ENCODE measurements at places on chromosomes 3 and 15. TPM values are rescaled to one million over a fixed set of nuclear protein-coding genes. Genes with fewer than 3 reads are reported as not detected.

SNX22 gene
- total RNA-seq, result 1.7 TPM

SPINK8 gene
- not detected for total RNA-seq

GRIP2 gene
- 2.9 TPM for total RNA-seq

GP5 gene
- not detected for total RNA-seq

KLF15 gene
- total RNA-seq, result 10.5 TPM

TUSC7 gene
- not detected for total RNA-seq

DNA sequence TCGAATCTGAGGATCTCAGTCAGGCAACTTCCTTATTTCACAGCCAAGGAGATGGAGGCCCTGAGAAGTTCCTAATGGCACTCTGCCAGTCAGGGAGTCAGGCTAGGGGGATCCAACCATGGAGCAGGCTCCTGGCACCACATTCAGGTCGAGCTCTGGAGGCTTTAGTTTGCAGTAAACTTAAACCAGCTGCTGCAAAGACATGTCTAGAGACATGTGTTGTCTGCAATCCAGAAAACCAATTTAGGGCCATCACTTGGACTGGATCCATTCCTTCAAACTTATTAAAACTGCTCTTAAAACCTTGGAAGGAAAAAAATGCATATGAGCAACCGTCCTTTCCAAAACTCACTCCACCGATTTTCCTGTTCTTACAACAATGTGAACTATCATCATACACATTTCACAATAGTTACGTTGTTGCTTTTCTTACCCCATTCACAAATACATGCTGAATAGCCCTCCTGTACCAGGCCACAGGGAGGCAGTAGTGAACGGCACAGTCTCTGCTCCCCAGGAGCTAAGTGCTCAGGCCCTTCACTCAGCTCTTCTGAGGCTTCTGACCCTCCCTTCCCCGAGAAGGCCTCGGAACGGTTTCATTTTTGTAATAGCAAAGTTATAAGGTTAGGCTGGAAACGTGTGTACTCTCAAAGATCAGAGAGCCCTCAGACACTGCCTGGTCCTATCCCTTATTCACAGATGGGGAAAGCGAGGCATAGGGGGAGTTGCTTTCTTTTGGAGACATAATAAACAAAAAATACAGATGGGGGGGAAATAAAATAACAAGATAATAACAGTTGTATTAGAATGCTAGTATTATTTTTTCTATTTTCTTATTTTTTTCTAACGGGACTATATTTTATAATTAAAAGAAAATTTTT, 20.1 kb downstream of the RFT1 start:
- DNase-seq, result peak; percentile 72

GRCh38 chr3:41700155-41700554, 261.7 kb downstream of the ULK4 start:
- DNase-seq, result no peak

DNA sequence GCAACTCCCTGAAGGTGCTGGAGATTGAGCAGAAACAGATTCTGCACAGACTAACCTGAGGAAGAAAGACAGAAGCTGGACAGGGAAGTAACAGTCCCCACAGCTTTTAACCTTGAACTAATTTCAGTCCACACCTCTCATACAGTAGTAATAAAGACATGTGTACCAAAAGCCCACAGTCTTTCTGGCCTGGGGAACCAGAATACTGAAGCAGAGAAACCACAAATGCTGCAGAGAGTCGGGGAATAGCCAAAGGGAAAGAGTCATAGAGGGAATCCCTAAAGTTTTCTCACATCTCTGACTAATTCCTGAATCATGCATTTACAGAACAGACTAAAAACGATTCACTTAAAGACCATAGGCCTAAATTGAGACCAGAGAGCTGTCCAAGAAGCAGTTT, 503.4 kb upstream of the NECTIN3 start:
- DNase-seq, result no peak

DNA sequence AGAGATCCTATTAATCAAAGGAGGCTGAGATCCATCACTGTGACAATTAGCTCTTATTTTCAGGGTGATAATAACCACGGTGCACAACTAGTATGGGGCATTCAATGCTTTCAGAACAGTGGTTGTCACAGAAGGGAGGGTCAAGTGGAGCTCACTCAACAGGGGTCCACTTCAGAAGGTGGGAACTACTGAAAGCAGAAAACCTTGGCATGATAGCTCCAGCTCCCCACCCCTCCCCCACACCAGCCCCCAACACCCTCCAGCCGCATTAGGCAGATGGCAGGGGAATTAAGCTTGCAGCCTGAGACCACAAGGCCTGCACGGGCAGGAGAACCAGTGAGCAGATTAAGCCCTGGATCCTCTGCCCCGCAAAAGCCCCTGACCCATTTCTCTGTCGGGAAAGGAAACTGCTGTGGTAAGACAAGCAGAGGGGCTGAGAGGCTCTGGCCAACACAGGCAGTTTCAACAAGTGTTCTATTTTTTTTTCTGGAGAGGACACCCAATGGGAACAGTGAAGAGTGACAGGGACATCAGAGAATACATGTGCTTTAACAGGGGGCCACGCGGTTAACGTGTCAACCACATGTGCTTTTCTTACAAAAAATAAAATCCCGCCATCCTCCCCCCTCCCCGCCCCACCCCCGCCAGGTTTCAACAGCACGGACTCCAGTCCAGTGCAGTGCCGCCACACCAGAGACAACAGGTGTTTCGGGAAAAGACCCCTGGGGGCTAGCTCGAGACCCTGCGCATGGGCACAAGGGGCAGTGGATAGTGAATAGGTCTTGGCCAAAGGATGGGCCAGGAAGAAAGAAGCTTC, 997 bp downstream of the FYCO1 start:
- peak; percentile 58 for DNase-seq

DNA sequence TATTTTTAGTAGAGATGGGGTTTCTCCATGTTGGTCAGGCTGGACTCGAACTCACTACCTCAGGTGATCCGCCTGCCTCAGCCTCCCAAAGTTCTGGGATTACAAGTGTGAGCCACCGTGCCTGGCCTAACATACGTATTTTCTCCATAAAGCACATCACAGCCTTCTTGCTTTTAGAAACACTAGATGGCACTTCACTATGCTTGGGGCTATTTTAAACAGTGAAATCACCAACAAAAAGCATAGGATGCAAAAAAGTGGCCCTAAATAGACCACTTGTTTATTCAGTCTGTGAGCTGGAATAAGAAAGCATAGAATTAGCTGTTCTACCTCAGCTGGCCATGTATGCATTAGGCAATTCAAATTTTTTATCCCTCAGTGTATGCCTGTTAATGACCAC, 46.0 kb downstream of the PRICKLE2 start:
- no peak for DNase-seq

- DNase-seq, result no peak
These were observed 14.7 kb downstream of the EDEM1 start for GRCh38 chr3:5202222-5202621.

DNA sequence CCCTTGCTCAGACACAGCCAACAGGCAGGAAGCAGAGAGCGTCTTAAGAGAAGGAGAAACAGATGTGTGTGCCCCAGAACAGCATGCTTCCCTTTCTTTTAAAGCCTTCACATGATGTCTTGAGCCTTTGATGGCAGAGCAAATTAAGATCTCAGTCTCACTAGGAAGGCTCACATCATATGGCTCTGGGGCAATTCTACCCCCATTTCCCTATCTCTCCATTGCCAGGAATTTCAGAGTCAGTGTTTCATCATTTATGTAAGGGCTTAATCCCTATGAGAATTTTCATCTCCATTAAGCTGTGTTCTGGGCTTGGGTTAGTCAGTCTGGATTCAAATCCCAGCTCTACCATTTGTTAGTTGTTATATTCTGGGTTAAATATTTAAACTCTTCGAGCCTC, 41.4 kb upstream of the GLCE start:
- DNase-seq, result no peak

GRCh38 chr3:52183786-52184445, 14.0 kb upstream of the ALAS1 start:
- peak; percentile 32 for DNase-seq

Measured in H7 (cell line).